IMR-90 (cell line): ENCODE measurements at places on chromosomes 7 and 10.

DNA sequence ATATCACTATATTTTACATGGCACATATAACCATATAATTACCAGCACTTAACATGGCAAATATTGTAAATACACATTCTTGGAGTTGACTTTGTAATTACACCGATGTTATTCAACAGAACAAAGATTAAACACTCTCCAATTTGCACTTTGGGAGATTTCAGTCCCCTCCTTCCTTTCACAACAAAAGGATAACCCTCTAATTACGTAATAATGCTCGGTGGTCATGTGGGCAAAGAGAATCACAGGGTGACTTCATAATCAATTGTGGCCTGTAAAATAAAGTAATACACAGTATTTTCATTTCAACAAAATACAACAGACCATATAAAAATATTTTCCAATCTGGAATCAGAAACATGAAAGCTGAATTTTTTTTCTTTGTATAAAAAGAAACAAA is 73.2 kb downstream of the RHOBTB1 start:
- no peak for DNase-seq

GRCh38 chr7:136527554-136527953 is 340.9 kb upstream of the CHRM2 start:
- no peak for DNase-seq

- no peak for DNase-seq
Measured at GRCh38 chr7:70093205-70093904, 495.1 kb downstream of the AUTS2 start.

DNA sequence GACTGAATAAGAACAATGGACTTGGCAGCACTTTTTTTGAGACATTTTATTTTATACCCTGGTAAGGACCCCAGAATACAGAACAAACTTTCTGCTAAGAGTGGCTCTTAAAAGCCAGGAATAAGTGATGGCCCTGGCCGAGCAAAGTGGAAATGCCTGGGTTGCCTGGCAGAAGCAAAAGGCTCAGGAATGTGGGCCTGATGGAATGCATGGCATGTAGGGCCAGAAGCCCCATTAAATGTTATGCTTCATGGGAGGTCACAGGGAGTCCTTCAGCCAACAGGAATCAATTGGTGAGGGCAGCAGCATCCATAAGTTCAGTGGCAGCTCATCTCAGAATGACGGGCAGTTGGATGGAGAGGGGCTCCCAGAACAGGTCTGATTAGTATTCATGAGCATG is 301.5 kb upstream of the CACNA2D1 start:
- DNase-seq = peak; percentile 8

DNA sequence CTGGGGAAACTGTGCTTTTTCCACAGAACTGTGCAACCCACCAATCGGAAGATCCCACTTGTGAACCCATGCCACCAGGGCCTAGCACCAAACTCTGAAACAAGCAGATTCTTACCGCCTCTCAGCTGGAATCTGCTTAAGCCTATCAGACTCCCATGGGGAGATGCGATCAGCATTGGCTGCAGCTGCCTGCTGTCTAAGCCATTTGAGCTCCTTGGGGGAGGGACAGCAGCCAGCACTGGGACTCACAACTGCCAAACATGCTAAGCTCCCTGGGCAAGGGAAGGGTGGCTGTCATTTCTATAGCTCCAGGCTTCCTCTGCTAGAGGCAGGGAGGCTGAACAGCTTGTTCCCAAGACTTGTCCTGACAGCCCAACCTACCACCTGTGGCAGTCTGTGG is 283.8 kb downstream of the CDK14 start:
- DNase-seq = no peak

GRCh38 chr10:61606959-61607907 is 55.5 kb upstream of the CABCOCO1 start:
- no peak for DNase-seq

DNA sequence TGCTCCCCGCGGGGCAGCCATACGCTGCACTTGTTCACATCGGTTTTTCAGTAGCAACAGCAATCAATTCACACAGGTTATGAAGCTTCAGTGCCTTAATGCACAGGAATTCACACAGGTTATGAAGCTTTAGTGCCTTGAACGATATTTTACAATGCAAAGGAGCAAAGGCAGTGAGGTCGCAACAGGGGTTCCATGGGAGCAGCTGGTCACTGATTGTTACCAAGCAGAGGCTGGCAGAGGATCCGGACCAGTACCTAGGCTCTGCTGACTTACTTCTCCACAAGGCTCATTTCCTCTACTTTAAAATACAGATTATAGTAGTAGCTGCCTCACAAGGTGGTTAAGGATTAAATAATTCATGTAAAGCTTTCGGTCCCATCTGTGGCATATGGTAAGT is 95.2 kb upstream of the ODAD2 start:
- DNase-seq = no peak

GRCh38 chr7:25857376-25858067 is 294.5 kb upstream of the NFE2L3 start:
- peak; percentile 55 for DNase-seq

DNA sequence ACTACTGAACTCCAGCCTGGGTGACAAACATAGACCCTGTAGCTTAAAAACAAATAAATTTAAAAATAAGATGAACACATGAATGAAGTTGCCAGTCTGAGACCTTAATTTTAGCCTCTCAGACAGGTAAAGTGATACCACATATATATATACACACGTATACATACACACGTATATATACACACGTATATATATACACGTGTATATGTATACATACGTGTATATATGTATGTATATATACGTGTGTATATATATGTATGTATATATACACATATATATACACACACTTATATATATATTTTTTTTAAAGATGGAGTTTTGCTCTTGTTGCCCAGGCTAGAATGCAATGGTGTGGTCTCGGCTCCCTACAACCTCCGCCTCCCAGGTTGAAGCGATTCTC is 62.7 kb downstream of the UBE2H start:
- DNase-seq = no peak

DNA sequence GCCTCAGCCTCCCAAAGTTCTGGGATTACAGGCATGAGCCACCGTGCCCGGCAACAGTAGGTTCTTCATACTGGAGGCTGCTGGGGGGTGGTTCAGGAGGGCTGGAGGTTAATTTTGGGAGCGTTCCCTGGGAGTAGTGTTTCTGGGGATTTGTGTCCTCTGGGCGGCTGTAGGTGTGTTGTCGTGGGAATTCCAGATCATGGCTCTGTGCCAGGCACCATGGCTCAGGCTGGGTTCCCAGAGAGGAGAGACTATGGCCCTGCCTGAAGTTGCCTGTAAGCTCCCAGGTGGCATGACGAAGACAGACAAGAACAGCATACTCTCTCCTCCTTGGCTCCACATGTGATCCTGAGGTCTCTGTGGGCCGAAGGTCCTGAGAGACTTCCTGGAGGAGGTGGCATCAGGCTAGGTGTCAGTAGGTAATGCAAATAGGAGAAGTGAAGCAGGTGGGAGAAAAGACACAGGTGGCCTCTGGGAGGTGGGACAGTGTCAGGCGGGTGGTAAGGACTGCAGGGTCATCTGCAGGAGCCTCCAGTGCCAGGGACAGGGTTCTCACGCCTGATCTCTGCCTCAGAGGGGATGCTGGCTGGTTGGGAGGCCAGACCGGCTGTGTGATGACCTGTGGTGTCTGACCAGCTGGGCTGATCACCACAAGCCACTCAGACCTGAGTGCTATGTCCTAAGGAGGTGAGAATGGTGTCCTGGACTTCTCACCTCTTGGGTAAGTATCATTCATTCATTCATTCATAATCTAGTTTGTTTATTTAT is 18.7 kb downstream of the CLIP2 start:
- no peak for DNase-seq

GRCh38 chr7:115724400-115725056 is 306.0 kb downstream of the TFEC start:
- DNase-seq = no peak
